ENCODE measurements at places on chromosomes 6 and 20.

GRCh38 chr6:124870611-124871459 lies 91.4 kb upstream of the RNF217 start:
- no peaks in the 10 kb centered on the region for H3K4me1 ChIP-seq
- H3K27me3 ChIP-seq, result no peaks in the 10 kb centered on the region
- H3K4me3 ChIP-seq, result no peak overlapping the region
- no peaks in the 10 kb centered on the region for H3K36me3 ChIP-seq
- no peak overlapping the region for H3K27ac ChIP-seq

- peak overlapping the region; percentile 50 for H3K27ac ChIP-seq
- H3K36me3 ChIP-seq, result no peaks in the 10 kb centered on the region
- peak overlapping the region; percentile 56 for H3K4me3 ChIP-seq
- H3K27me3 ChIP-seq, result no peaks in the 10 kb centered on the region
- peak; percentile 94 for ATAC-seq
Measured at GRCh38 chr6:130223508-130223907, 757 bp upstream of the SAMD3 start.

DNA sequence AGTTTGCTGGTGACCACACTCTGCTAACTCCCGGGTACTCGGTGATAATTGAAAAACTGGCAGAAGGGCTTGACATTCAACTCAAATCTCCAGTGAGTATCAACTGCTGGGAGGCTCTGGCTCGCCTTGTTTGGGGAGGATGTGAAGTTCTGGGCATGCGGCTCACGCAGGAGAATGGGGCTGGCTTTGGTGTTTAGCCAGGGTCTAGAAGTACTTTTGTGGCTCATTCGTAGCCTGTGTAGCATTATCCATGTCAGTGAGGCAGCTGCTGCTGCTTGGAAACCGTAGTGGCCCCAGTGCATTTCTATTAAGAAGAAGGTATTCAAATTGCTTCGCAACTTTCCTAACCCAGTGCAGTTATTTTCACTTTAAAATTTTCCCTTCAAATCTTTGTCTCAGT lies 52.2 kb downstream of the KDM1B start:
- H3K27me3 ChIP-seq, result no peaks in the 10 kb centered on the region
- peaks cover 36% of the 10 kb centered on the region for H3K36me3 ChIP-seq
- H3K4me1 ChIP-seq, result peaks cover 7% of the 10 kb centered on the region

- no peak for ATAC-seq
- peaks cover 3% of the 10 kb centered on the region for H3K27me3 ChIP-seq
- H3K4me1 ChIP-seq, result no peaks in the 10 kb centered on the region
Measured at GRCh38 chr6:147641511-147641910, 133.0 kb downstream of the SAMD5 start.

DNA sequence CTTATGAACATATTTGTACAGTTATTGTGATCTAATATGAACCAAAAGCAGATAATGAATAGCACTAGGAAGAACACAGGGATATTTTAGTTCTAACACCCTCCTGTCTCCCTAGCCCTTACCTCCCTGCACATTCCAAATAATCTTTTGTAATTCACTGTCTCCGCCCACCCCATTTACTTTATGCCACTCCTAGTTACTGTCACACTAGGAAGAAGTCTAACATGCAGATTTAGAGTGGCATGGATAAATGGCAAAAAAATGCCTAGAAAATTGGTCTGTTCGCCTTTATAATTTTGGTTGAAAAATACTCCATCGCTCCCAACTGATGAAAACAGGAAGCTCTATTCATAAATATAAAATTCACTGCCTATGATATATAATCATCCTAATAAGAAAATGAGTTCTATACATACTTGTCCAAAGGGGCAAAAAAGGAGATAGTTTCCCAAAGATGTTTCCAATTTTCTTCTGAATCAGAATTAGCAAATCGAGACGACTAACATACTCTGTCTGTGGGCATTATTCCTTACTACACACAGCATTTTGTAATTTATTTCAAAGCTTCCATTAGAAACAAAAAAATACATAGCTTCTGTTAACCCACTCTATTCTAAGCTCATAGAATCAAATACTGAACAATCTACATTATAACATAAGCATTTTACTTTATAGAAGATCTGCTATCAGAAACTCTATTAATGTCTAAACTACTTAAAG lies 1.3 kb upstream of the RUNX2 start:
- peaks cover 12% of the 10 kb centered on the region for H3K4me1 ChIP-seq
- no peak for ATAC-seq
- no peaks in the 10 kb centered on the region for H3K36me3 ChIP-seq
- no peak overlapping the region for H3K4me3 ChIP-seq
- no peak overlapping the region for H3K27ac ChIP-seq

DNA sequence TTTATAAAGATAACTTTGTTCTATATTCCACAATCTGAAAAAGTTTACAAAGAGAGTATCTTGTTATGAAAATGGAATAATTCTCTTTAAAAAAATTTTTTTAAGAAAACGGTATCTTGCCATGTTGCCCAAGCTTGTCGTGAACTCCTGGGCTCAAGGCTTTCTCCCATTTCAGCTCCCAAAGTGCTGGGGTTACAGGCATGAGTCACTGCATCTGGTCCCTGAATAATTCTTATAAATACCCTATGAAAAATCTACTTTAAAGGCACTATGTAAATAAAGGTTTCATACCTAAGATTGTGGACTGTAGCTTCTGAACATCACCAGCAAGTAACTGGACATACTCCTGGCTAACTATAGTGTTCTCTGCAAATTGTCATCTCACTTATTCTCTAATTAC lies 60.3 kb downstream of the SAMD3 start:
- no peaks in the 10 kb centered on the region for H3K36me3 ChIP-seq
- ATAC-seq, result no peak
- no peak overlapping the region for H3K27ac ChIP-seq
- no peaks in the 10 kb centered on the region for H3K4me1 ChIP-seq
- H3K4me3 ChIP-seq, result no peak overlapping the region
- no peaks in the 10 kb centered on the region for H3K27me3 ChIP-seq

DNA sequence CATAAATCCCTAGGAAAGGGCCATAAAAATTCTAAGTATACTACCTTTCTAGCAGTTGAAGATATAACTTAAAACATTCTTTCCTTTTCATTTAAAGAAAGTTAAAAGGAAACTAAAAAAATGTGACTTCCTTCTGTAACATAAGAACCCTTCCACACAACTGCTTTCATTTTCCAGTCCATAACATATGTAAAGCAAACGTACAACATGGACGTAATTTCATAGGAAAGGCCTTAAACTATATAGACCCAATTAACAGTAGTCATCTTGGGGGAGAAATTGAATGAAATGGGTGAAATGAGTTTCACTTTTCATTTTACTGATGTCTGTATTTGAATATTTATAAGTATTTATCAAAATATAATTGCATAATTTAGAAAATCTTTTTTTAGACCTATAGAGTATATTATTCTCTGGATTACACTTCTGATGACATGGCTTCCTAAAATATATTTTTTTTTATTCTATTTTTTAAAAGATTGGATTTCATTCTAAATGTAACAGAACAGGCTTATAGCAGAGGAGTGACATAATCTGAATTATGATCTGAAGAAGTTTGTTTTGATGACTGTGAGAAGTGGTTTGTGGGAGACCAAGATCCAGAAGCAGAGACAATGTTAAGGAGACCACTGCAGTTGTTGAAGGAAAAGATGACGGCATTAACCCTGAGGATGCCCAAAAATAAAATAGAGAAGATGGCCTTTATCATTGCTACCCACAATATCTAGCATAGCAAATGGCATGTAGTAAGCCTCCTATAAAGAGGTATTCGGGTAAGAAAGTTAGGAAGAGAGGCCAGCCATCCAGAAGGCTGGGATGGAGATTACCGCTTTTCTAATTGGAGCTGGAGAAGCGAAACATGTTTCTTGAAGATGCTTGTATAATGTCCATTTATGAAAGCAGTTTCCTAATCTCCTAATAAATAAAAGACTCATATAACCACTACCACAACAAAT lies 260.4 kb downstream of the PTPRK start:
- ATAC-seq, result peak; percentile 43
- no peaks in the 10 kb centered on the region for H3K27me3 ChIP-seq

- peaks cover 7% of the 10 kb centered on the region for H3K4me1 ChIP-seq
- no peak for ATAC-seq
Measured at GRCh38 chr20:58585753-58586540, 65.1 kb upstream of the STX16 start.

DNA sequence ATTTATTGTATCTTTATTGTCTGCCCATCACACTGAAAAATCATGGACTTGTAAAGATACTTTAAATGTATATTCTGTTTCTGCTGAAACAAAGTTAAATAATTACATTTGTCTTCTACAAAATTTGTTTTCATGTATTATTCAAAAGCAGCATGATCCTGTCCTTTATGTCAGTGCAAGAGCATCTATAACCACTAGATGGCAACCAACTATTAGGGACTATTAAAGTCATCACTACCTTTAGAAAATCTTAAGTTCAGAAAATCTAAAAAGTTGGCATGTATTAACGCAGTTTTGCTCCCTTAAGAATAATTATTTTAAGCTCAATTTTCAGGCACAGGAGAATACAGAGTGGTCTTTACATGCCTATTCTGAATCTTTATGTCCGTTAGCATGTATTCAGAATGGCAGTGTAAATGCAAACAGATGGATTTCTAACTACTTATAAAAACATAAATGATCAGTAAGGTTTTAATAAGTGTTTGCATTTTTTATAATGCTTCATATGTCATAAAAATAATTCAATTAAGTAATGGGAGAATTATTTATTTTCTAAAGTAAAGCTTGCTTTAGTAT lies 17.8 kb downstream of the TMEM30A start:
- no peak overlapping the region for H3K4me3 ChIP-seq
- no peaks in the 10 kb centered on the region for H3K27me3 ChIP-seq
- H3K36me3 ChIP-seq, result peaks cover 65% of the 10 kb centered on the region
- peak overlapping the region; percentile 30 for H3K27ac ChIP-seq
- H3K4me1 ChIP-seq, result peaks cover 20% of the 10 kb centered on the region
- peak; percentile 43 for ATAC-seq

DNA sequence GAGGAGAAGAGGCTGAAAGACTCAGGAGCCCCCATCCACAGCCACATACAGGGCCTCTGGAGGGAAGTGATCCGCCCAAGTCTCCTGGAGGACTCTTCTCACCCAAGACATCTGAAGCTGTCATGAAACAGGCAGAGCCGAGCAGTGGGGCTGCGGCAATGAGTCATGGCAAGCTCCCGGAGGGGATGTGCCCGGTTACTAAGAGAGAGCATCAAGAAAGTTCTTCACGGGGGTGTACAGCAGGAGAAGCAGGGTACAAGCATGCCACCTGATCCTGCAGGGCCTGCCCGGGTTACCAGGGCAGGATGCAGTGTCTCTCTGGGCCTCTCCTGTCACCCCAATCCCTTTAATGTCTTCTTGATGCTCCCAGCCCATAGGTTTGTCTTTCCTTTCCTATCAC lies 21.1 kb downstream of the TRIM26 start:
- H3K27ac ChIP-seq, result peak overlapping the region; percentile 80
- ATAC-seq, result no peak
- H3K27me3 ChIP-seq, result no peaks in the 10 kb centered on the region
- H3K36me3 ChIP-seq, result peaks cover 92% of the 10 kb centered on the region
- H3K4me1 ChIP-seq, result peaks cover under 1% of the 10 kb centered on the region

- ATAC-seq, result no peak
- no peaks in the 10 kb centered on the region for H3K4me1 ChIP-seq
- H3K4me3 ChIP-seq, result no peak overlapping the region
- H3K27ac ChIP-seq, result no peak overlapping the region
- no peaks in the 10 kb centered on the region for H3K36me3 ChIP-seq
- H3K27me3 ChIP-seq, result no peaks in the 10 kb centered on the region
Measured at GRCh38 chr20:22446613-22447446, 137.5 kb downstream of the FOXA2 start.

GRCh38 chr20:986733-987355 lies 15.3 kb downstream of the RSPO4 start:
- H3K36me3 ChIP-seq, result no peaks in the 10 kb centered on the region
- no peak overlapping the region for H3K4me3 ChIP-seq
- H3K27ac ChIP-seq, result no peak overlapping the region
- H3K4me1 ChIP-seq, result no peaks in the 10 kb centered on the region
- H3K27me3 ChIP-seq, result peaks cover 43% of the 10 kb centered on the region

DNA sequence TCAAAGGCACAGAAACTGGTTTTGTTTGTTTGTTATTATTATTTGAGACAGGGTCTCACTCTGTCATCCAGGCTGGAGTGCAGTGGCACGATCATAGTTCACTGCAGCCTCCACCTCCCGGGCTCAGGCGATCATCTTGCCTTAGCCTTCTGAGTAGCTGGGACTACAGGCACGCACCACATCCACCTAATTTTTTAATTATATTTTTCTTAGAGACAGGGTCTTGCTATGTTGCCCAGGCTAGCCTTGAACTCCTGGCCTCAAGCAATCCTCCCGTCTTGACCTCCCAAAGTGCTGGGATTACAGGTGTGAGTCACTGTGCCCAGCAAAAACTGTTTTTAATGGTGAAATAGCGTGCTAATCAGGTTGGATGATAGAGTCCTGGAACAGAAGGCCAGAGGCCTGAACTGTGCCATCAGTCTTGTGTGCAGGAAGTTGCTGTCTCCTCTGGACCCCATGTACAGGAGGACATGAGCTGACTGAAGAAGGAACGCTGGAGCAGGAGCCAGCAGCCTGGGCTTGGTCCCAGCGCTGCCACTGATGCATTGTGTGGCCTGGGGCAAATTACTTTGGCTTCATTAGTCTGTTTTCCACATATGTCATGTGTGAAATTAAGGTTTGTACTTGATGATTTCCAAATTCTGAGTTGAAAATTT lies 4.9 kb downstream of the TM9SF4 start:
- no peaks in the 10 kb centered on the region for H3K27me3 ChIP-seq
- H3K27ac ChIP-seq, result no peak overlapping the region
- ATAC-seq, result no peak
- peaks cover 42% of the 10 kb centered on the region for H3K36me3 ChIP-seq
- H3K4me3 ChIP-seq, result no peak overlapping the region

GRCh38 chr6:25911351-25911750 lies 19.1 kb downstream of the SLC17A2 start:
- peak overlapping the region; percentile 2 for H3K4me3 ChIP-seq
- H3K27ac ChIP-seq, result no peak overlapping the region
- H3K27me3 ChIP-seq, result peaks cover 3% of the 10 kb centered on the region
- no peaks in the 10 kb centered on the region for H3K36me3 ChIP-seq

DNA sequence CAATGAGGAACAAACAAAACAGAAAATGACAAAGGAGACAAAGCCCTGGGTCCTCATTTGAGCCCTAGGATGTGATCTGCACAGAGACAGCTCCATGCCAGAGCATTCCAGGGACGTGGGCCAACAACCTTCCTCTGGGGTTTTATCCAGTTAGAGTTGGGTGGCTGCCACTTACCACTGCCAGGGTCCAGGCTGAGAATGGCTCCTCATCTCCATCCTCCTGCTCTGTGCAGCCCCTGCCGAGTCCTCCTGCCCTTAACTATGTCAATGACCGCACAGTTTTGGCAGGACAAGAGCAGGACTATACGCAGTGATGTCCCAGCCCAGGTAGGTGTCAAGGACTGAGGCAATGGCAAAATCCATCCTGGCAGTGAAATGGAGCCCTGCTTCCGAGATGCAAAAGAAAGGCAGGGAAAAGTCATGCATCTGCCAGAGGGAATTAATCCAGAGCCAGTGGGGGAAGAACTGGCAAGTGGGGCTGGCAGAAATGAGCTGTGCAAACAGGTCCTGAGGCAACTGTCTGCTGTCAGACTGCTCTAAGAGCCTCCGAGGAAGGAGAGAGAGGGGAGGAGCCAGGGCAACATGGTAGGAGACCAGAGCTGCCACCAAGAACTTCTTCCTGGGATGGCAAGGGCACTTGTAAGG lies 449.4 kb downstream of the PTPRT start:
- no peaks in the 10 kb centered on the region for H3K36me3 ChIP-seq
- H3K27me3 ChIP-seq, result peaks cover 3% of the 10 kb centered on the region
- H3K4me3 ChIP-seq, result no peak overlapping the region
- ATAC-seq, result no peak
- H3K27ac ChIP-seq, result no peak overlapping the region
